Stimulated activated CD4-positive, alpha-beta T cell treated with anti-CD3 and anti-CD28 coated beads, Interleukin-15, amount 100 ng/mL, for 24 hours (primary cell): ENCODE measurements at places on chromosomes 6 and 20.

DNA sequence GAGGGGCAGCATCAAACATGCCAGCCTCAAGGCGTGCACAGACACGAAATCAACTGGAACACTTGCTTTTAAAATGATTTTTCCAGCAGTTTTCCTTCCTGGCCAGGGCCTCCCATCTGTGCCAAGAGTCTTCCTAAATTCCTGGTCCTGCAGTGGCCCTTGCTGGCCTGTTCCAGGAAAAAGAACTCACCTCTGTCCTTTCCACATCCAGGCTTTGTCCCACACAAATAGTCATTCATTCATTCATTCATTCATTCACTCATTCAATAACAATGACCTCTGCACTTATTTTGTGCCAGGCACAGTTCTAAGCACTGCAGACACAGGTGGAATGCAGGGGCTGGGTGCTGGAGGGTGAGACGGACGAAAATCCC, 89.0 kb upstream of the CCDC167 start:
- no peak for DNase-seq

DNA sequence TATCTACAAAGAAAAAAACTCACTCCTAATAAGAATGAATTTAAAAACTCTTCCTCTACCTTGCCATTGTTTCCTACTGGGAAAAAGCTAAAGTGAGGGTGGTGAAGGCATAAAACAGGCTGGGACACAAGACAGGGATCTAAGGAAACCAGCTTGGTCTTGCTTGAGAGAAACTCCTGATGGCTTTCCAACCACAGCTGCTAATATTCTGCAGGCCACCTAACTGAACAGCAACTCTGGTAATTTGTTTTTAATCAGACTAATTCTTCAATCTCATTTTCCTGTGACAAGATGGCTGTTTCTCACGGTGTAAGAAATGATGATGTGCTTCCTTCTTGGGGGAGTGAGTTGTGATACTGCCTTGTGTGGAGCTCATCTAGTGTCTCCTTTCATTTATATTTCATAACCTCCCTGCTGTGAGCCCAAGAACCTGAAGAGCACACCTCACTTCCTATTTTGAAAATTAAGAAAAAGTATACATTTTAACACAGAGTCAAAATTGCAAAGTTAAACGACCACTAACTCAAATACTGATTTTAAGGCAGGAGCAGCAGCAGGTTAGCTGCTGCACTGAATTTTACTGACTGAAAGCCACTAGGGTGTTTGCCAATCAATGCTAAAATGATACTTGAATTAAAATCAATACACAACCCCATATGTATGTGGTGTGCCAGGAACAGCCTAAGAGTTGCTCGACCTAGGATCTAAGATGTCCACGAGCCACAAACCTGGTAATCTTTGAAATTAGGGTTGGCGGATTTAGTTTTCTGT, 58.0 kb downstream of the BACH2 start:
- no peak for DNase-seq

GRCh38 chr6:150201772-150202329, 59.0 kb downstream of the PPP1R14C start:
- no peak for DNase-seq

DNA sequence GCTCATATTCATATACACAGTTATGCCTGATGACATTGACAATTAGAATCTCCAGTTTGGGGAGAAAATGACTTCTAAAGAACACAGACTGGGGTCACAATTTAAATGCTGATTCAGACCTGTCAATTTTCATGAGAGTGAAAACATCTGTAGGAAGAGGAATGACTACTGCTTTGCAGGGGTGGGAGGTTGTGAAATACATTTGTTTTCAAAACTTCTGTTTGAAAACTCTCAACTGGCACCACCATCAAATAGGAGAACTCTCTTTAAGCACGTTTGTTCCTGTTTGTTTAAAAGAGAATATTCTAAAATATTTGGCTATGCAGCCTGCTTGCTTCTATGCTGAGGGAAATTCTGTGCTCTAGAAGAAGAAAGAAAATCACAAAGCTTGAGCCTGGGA, 50.8 kb upstream of the ADGRF5 start:
- DNase-seq = no peak

- DNase-seq = no peak
Observed at GRCh38 chr6:24255676-24256075, 102.2 kb downstream of the DCDC2 start.

- no peak for DNase-seq
Observed at GRCh38 chr6:32092760-32093497, 16.2 kb downstream of the TNXB start.

DNA sequence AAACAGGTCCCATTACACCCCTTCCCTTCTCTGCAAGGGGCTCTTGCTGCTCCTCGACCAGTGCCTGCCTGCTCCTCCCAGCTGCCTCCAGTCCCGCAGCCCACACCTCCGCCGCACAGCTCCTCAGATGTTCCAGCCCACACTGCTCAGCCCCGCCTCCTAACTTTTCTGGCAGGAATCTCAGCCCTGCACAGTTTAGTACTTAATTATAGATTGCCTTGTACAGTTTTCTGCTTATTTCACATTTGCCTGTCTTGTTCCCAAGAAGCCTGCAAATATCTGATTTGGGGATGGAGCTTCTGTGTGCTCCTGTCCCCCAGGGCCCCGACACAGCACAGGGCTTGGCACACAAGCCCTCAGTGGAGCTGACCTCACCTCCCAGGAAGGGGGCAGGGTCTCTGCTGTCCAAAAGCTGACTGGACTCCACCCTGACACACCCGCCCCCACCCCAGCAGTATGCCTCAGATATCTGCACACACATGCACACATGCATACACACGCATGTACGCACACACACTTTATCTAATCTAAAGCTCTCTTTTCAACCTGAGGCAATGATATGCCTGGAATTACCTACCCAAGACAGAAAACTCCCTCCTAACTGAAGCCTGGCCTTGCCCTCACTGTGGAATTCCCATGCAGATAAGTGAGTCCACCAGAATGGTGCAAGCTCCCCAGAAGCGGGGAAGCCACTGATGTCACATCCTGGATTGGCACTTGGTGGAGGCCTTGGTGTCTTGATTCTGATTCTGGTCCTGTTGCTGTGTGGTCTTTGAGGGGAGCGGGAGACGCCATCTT, 1.2 kb upstream of the PNPLA1 start:
- no peak for DNase-seq

DNA sequence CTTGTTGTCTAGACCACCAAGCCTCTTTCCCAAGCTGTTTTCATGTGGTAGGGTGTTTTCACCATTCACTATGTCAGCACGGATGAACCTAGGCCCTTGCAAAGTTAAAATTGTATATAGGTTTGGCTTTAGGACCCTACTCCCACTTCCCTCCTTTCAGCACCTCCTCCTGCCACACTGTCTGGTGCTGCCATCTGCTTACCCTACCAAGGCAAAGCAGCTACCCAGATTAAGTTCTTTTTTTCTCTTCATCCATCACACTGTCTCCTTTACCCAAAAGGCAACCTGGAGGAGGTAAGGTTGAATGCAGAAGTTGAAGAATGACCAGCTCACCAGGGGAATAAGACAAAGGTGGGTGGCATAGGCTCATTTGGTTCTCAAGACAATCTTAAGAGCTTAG, 184.0 kb downstream of the CDC5L start:
- DNase-seq = no peak

GRCh38 chr6:8551993-8552392, 116.6 kb upstream of the SLC35B3 start:
- no peak for DNase-seq

DNA sequence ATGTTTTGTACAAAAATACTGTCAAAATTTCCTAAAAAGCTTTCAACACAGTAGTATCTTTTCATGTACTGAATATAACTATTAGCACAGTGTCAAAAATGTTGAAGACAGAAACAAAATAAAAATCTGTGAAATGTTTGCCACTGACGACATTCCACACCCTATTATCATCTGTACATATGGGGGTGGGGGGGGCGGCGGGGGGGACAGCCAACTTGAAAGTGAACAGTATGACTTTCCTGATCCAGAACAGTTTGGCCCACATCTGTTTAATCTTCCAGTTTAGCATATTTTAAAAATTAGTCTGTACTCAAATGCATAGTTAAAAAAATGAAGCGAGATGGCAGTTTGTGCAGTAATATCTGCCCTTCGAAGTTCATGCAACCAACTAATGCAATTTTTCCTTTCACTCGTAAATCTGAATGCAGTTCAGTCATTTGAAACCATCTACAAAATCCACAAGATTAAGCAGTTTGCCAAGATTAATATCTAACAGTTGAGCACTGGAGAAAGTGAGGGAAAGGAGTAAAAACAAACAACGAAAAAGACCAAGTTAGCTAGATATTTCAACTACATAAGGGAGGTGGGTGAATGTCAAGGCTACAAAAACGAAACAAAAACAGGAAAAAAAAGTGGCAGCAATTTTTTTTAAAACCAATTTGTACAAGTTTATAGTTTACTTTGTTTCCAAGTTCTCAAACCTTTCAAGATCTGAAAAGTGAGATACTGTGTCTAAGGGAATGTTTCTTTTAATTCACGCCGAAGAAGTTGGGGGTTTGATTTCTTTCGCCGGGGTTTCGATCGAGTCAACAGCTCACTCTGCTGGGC, 1.9 kb downstream of the CITED2 start:
- no peak for DNase-seq

GRCh38 chr6:124769811-124770544, 192.3 kb upstream of the RNF217 start:
- DNase-seq = no peak

DNA sequence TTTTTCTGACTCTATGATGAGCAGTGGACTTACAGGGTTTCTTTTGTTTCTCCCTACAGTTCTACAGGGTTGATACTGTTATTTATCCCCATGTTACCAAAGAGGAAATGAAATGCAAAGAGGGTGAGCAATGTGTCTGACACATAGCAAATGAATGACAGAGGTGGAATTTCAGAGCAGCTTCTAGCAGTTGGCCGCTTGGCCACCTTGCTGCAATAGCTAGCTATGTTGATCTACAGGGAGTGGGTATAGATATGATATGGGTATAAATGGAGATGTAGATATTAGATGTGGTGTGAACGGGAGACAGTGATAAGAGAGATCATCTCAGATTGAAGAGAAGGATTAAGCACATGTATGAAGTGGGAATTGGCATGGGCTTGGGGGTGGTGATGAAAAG, 10.9 kb upstream of the SLC22A3 start:
- no peak for DNase-seq

- DNase-seq = peak; percentile 20
Observed at GRCh38 chr6:155708100-155708499, 252.5 kb upstream of the NOX3 start.

- no peak for DNase-seq
Observed at GRCh38 chr6:75431379-75431778, 62.2 kb downstream of the FILIP1 start.

DNA sequence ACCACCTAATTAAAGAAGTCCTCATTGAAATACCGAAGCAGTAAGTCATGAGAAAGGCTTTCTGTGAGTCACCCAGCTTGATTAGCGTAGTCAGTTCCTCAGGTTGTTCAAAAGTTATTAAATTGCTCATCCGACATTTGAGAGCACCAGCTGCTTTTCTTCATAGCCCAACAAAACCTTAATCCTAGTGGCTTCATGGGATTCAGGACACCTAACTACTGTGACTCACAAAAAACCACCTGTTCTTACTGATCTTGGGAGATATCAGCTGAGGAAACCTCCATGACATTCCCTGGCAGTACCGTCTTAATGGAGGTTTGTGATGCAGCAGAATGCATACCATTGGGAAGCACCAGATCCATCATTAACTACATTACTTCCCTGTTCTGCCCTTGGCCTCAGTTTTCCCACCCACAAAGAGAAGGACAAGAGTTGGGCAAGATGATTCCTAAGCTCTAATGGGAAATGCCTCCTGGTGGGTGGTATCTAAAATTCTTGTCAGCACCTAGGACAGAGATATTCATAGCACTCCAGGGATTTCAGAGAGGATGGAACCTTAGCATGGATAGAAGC, 103.8 kb downstream of the KHDC1L start:
- DNase-seq = no peak

GRCh38 chr6:110421749-110422443, 6.5 kb upstream of the DDO start:
- no peak for DNase-seq

DNA sequence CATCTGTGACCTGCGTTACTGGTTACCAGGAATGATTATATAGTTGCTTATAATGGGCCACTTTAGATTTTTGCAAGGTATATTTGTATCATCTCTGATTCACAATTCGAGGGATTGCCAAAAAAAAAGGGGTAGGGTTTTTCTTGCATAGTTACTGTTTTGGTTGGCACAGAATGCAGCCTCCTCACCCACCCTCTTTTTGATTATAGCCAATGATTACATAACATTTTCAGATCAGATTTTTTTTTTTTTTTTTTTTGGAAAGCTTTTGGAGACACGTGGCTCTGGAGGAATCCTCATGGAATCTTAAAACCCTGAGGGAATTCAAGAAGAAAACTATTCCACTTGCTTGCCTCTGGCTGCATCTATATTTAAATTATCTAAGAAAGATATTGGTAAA, 53.7 kb downstream of the UST start:
- no peak for DNase-seq

DNA sequence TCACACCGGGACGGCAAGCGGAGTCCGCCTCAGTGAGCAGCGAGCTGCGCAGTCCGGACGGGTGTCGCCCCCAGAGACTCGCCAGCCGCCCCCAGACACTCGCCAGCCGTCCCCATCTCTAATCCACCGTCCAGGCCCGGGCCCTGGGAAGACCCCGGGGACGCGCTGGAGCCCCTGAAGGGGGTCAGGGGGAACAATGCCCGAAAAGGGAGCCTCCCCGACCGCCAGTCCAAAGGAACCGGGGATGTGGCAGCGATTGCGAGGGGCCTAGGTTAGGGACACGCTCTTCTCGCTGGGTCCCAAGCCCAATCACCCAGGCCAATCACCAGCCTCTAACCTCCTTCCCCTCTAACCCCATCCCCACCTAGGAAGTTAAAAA, 33.1 kb downstream of the TFAP2A start:
- DNase-seq = no peak

DNA sequence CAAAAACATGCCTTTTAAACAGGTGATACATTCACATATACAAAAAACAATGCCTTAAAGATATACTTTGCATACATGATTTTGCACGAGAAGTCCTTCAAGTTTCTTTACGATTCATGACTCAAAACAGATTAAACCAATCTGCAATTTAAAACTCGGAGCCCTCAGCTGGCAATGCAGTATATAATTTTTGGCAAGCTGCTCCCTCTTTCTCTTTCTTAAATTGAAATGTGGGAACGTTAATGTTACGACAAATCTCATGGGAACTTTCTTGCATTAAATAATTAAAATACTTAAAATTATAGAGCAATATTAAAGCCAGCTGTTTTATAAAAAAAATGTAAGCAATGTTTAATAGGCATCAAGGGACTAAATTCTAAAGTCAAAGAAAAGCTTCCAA, 334.6 kb downstream of the ESR1 start:
- no peak for DNase-seq

DNA sequence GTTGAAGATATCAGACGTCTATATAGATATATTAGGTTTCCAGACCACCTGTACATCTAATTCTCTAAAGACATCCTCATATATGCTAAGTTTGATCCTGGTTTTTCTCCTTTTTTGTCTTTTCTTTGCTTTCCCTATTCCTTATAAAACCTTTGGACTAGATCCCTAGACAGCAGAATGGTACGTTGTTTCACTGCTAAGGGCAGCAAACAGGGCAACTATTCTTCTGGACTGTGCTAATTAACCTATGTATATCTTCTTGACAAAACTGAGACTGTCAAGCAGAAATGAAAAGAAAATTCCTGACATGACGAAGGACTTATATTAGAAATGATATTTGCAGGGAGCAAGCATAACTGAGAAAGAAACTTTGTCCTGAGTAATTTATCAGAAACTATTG, 19.1 kb downstream of the ME1 start:
- no peak for DNase-seq

GRCh38 chr6:128150376-128150775, 249.5 kb upstream of the THEMIS start:
- DNase-seq = no peak

- no peak for DNase-seq
Observed at GRCh38 chr6:134602123-134602522, 284.2 kb upstream of the SGK1 start.

- no peak for DNase-seq
Observed at GRCh38 chr20:57503035-57503658, 21.8 kb downstream of the CTCFL start.
